ENCODE measurements at places on chromosomes 4 and X.

- no peak for DNase-seq
Measured at GRCh38 chrX:12967711-12968465, 7.0 kb upstream of the TMSB4X start.

DNA sequence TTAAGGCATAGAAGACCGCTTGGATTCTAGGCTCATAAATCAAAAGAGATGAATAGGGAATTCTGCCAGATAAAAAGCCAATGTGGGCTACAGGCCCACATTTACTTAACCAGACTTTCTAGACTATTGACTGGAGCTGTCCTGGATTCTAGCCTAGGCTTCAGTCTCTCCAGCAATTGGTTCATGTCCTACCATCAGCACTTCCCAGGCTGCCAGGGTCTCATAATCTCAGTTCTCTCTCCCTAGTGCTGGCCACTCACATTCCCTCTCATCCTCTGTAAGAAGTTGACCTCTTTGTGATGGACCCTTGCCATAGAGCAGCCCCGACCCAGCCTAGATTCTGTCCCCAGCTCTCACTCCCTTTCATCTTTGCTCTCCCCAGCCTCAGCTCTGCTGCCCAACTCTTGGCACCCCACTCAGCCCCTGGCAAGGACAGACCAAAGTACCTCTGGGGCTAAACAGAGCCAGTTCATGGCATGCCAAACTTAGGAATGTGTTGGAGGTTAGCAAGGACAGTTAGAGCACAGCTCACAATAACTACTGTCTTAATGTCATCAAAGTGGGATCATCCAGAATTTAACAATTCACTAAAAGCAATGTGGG is 396.2 kb downstream of the INPP4B start:
- no peak for DNase-seq

- no peak for DNase-seq
Measured at GRCh38 chrX:20066968-20067708, 49.6 kb downstream of the MAP7D2 start.

- no peak for DNase-seq
Measured at GRCh38 chrX:36462142-36462541, 542.6 kb downstream of the CFAP47 start.

- DNase-seq: no peak
Measured at GRCh38 chrX:8711401-8711800, 20.5 kb downstream of the ANOS1 start.
